ENCODE measurements at places on chromosomes 2 and 18. TPM values are rescaled to one million over a fixed set of nuclear protein-coding genes. Genes with fewer than 3 reads are reported as not detected.

DNA sequence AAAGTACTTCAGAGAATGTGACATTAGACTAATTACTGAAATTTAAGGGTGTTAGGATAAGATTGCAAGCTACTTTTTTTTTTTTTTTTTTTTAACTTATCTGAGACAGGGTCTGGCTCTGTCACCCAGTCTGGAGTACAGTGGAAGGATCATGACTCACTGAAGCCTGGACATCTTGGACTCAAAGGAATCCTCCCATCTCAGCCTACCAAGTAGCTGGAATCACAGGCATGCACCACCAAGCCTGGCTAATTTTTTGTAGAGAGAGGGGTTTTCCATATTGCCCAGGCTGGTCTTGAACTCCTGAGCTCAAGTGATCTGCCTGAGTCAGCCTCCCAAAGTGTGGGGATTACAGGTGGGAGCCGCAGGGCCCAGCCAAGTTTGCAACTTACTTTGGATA, 1246.0 kb upstream of the ZEB2 start:
- DNase-seq = no peak

- no peak for DNase-seq
These were observed 61.6 kb downstream of the POLR1A start for GRCh38 chr2:86044045-86044444.

Gene ZNF407
- 9.5 TPM for total RNA-seq

- DNase-seq = no peak
These were observed 64.5 kb downstream of the CELF4 start for GRCh38 chr18:37501136-37501535.

Gene SLC5A7
- total RNA-seq = not detected

Gene EML6
- total RNA-seq = 0.34 TPM

GRCh38 chr2:226971770-226972169, 135.9 kb downstream of the RHBDD1 start:
- no peak for DNase-seq

DNA sequence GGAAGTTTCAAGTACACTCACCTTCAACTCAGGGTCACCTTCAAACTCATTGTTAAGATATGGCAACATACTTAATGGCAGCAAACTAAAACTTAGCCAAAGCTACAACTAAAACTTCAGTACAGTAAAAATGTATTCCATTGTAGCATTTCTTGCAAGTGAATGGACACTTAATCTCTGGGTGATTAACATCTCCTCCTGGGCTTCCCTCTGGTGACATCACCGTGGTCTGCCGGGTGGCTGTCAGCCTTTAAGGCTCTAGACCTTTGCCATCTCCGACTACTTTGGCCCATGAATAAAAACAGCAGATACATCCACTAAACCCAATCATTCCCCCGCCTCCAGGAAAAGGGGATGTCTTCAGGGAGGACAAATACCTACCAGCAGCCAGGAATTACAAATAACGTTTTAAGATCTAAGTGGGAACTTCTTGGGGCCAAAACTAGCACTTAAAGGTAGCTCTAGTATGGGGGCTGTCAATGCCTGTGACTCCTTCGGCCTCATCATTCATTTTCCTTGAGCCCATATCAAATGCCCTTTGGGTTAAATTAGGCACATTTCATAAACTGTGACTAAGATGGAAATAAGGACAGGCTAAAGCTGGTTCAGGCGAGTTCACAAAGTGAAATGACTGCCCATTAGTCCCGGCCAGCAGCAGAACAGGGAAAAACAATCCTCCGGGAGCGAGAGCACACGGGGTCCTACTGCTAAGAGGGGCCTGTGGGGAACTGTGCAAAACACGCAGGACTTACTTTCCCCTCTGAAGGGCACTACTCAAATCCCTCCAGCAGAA, 1.1 kb downstream of the TFCP2L1 start:
- DNase-seq = peak; percentile 6

- no peak for DNase-seq
These were observed 507 bp downstream of the CNNM4 start for GRCh38 chr2:96760986-96761832.

Gene PSTPIP2
- 10.6 TPM for total RNA-seq

GRCh38 chr2:33209976-33210375, 263.2 kb downstream of the LTBP1 start:
- DNase-seq = peak; percentile 48

DNA sequence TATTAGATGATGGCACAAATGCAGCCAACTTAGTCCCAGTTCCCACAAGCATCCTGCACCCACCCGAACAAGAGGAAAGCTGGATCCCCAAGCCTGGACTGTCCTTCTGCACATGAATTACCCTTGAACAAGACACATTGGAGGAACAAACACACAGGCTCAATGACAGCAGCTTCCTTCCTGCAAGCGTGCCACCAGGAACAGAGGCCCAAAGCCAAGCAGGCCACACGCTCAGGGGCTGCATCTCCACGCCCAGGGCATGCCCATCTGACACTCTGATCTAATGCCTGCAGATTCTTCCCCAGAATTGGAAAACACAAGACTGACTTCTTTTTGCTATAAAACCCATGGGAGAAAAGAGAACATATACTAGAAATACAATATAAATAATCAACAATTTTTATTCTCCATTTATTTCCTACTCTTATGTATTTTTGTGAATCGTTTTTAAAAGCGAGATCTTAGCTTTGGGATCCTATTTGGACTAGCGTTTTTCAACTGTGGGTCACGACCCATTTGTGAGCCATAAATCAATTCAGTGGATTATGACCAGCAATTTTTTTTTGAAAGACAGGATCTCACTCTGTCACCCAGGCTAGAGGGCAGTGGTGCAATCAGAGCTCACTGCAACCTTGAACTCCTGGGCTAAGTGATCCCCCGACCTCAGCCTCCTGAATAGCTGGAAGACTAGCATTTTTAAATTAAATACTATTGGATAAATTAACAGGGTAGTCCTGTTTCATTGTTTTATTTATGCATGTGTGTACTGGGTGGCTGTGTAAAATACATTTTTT, 34.4 kb downstream of the PSTPIP2 start:
- DNase-seq = no peak

- DNase-seq = peak; percentile 15
These were observed 11.4 kb downstream of the FHOD3 start for GRCh38 chr18:36308711-36309435.

DNA sequence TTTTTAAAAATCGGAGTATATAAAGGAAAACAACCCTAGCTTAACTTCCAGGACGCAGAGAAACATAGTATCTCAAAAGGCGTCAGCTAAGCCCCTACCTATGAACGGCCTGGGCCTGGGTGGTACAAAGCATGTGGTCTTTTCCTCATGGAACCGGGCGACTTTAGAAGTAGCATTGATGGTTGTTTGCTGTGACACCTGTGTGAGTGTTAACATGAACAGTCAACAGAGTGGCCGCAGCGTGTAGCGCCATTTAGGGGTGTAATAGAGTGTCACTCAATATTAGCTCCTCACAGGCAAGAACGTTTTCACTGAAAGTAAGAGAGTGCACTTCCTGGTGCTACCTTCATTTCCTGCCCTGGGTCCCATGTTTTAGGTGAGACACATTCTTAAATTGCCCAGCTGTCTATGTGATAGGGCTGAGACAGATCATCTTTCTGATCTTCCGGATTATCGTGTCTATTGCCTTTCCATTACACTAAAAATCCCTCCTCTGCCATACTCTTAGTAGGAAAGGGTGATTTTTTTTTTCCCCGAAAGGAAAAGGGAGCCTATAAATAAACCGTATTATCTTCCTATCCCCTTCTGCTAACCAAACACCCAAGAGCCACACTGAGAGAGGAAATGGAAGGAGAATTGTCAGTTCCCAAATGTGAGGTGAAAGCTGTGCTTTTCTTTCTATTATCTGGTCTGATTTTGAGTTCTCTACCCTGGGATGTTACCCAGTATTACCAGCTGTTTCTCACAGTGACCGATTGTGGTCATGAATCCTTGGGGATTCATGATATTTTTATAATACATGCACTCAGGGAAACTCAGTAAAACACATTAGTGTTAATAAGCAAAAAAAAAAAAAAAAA, 1.3 kb downstream of the GORASP2 start:
- peak; percentile 63 for DNase-seq

Gene BOLL
- not detected for total RNA-seq

DNA sequence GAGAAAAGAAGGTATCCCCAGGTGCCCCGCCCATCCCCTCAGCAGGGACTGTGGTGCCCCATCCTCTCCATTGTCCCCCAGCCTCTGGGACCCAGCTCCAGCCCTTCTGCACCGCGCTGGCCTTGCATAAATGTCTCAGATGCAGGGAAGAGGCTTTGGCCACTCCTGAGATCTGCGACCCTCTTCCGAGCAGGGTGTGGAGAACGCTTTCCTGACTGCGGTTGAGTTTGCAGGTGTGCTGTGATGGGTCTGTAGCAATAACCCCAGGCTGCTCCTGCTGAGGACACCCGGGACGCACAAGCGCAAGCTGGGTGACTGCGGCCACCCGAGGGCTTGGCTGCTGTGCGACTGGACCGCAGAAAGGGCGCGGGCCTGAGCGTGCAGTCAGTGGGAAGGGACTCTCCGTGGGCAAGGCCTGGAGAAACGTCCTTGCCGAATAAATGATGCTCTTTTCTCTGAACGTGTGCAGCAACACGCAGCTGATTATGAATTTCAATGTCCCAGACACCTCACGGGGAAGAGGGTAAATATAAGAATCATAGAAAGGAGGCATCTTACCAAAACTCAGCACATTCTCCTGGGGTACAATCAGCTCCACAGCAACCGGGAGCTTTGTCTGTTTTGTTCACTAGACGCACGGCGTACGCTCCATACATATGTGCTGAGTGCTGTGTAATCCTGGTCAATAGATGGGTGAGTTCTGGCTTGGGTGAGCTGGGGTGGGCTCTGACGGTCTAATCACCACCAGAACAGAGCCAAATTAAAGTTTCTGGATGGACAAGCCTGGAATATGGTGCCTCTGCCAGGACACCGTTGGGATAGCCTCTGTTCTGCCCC, 67.5 kb upstream of the ZNF516 start:
- DNase-seq = no peak

DNA sequence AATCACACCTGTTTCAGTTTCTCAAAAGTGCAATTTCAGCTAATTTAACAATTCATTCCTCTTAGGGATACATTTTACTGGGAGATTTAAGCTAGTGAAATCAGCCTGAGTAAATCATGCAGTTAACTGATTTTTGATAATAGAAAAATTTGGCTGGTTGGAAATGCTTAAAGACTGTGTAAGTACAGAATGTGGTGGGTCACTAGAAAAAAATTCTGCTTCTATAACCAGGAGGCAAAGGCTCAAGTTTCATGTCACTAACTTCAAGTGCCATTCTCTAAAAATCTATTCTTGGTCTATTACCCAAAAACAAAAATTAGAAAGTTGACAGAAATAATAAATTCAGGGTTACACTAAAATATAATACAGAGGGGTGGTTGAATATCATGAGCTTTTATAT, 271.3 kb downstream of the CCDC178 start:
- DNase-seq = no peak

- DNase-seq = no peak
These were observed 84.0 kb downstream of the RTN4 start for GRCh38 chr2:54966165-54966832.

DNA sequence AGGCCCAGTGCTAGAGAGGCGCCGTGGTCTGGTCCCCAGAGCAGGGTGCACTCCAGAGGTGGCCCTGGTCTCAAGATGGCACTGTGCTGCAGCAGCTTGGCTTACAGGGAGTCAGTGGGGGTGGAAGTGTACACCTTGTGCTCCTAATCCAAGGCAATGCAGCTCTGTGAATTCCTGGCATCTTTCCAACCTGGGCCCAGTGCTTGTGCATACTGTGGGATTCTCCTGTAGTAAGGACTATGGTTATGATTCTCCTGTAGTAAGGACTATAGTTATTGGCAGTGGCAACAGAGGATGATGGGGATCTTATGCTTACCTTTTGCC, 616.7 kb upstream of the REG3G start:
- DNase-seq = no peak

DNA sequence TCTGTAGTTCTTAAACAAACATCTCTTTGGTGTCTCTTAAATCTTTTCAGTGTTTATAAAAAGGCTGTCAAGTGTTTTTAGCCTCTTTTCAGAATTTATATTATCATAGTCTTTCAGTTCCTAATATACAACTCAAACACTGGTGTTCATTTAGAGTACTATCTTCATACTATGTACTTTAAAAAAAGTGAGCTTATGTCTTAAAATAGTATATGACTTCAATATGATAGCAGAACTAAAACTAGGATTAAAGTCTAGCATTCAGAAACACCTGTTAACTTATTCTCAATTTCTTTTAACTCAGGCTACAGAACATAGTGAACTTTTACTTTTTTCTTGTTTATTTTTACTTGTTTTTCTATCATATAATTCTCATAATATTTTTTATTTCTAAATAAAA, 14.7 kb upstream of the IKZF2 start:
- no peak for DNase-seq

Gene RTP5
- total RNA-seq = not detected

Gene UGT1A8
- not detected for total RNA-seq

Gene KLHL14
- not detected for total RNA-seq

GRCh38 chr2:28626376-28626775, 125.3 kb upstream of the PPP1CB start:
- DNase-seq = no peak

Gene CD226
- 0.38 TPM for total RNA-seq

Gene CD8B
- total RNA-seq = not detected

- DNase-seq = peak; percentile 39
These were observed 159.8 kb upstream of the PIEZO2 start for GRCh38 chr18:11309172-11309571.

GRCh38 chr2:45908316-45909170, 257.1 kb downstream of the PRKCE start:
- DNase-seq = no peak

DNA sequence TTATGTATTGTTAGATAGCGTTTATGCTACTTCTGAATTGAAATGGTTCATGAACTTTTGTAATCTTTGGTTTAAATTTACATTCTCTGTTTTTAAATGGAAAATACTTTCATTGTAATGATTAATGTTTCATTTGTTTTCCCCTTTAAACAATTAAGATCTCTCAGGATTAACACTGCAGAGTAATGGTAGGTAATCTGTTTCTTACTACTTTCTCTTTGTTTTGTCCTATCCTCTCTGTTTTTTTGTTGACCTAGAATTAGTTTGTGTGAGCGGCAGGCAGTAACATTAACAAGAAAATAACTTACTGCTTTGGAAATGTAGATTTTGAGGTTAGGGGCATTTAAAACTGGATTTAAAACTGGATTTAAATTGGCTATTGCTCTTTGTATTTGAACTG, 19.1 kb downstream of the SMAD4 start:
- no peak for DNase-seq

GRCh38 chr2:152584301-152584700, 133.0 kb downstream of the PRPF40A start:
- DNase-seq = peak; percentile 75

- DNase-seq = no peak
These were observed 175.4 kb downstream of the ANTXR1 start for GRCh38 chr2:69188182-69188900.

- DNase-seq = no peak
These were observed 65.7 kb upstream of the DARS1 start for GRCh38 chr2:136051001-136051724.

DNA sequence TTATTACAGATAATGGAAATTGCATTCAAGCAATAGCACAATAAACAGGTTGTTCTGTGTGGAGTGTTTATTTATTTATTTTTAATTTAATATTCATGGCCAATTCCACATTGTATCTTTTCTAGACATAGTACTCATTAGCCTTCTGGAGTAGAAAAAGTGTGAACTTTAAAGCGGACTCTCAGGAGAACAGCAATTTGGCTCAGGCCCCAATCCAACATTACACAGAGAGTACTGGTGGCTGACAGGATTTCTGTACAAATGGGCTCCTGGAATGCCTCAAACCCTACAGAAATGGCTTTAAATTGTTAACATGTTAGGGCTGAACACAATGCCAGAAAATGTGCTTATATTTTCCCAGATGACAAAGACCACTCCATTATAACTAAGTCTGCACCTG, 533.9 kb upstream of the NXPH2 start:
- no peak for DNase-seq

GRCh38 chr2:108194409-108195132, 45.2 kb upstream of the SULT1C3 start:
- no peak for DNase-seq

Data from LHCN-M2 (cell line).